ENCODE measurements at places on chromosomes 1 and 21.

DNA sequence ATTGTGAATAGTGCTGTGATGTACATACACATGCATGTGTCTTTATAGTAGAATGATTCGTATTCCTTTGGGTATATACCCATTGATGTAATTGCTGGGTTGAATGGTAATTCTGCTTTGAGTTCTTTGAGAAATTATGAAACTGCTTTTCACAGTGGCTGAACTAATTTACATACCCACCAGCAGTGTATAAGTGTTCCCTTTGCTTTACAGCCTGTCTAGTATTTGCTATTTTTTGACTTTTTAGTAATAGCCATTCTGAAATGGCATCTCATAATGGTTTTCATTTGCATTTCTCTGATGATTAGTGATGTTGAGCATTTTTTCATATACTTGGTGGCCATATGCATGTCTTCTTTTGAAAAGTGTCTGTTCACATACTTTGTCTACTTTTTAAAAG lies 54.5 kb upstream of the FAM78B start:
- no peak for DNase-seq

DNA sequence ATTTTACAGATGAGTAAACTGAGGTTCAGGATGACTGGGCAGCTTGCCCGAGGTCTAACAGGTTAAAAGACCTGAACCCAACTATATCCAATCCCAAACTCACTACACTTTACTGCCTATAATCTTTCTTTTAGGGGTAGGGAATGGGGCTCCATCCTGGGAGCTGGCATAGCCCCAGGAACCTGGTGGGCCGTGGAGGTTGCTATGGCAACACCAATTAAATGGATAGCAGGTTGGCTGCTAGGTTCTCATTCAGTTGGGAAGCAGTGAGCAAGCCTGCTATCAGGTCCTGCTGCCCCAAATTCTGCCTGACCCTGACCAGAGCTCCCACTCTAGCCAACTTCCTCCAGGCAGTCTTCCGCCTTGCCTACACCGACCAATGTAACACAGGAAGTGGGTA lies 40.9 kb downstream of the LRP8 start:
- DNase-seq: no peak

GRCh38 chr1:77322061-77322900 lies 40.5 kb downstream of the AK5 start:
- no peak for DNase-seq

GRCh38 chr1:156230473-156230837 lies 11.5 kb upstream of the BGLAP start:
- DNase-seq: no peak

DNA sequence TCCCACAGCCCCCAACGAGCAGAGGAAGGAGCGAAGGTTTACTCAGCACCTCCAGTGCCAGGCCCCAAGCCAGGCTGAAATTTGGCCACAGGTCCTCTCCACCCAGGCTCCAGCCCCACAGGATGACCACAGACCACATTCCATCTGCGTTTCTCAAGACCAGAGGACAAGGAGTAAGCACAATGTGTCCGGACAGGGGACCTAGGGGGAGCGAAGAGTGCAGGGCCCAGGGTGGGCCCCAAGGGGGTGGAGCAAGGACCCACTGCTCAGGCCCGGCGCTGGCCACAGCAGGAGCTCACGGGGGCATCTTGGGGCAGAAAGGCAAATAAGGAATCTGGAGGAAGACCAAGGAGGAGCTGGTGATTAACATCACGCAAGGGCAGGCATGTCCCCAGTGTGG lies 100.5 kb downstream of the NPHP4 start:
- DNase-seq: no peak

Measured in suppressor macrophage treated with lipopolysaccharide for 4 hours (primary cell).